ENCODE measurements at places on chromosomes 7 and 10. TPM values are rescaled to one million over a fixed set of nuclear protein-coding genes. Genes with fewer than 3 reads are reported as not detected.
A peak's percentile ranks its signal among the peaks of the same experiment; 100 is the strongest.

MUC12 gene
- not detected for total RNA-seq

CLDN3 gene
- total RNA-seq = not detected

CFAP70 gene
- 1.4 TPM for total RNA-seq

GCK gene
- total RNA-seq = 1.8 TPM

CPVL gene
- total RNA-seq = 50.6 TPM

SORCS1 gene
- total RNA-seq = 2.9 TPM

DNA sequence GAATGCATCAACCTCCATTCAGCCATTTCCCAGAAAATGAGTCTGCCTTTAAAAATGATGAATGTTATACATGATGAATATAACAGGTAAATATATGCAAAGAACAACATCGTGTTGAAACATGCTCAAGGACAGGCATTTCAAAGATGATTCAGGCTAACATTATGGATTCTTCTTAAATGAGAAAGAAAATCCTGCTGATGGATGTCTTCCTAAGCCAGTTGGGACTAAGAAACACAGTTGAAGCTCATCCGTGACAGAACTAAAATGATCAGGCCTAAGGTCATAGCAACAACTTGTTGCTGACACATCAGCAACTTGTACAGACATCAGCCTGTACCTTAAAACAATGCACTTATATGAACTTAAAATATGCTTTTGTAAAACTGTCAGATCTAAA, 267.9 kb downstream of the MAGI2 start:
- no peak for DNase-seq

GRCh38 chr10:7318836-7319235, 92.0 kb downstream of the SFMBT2 start:
- DNase-seq = no peak

- no peak for DNase-seq
Measured at GRCh38 chr7:50393076-50393475, 57.1 kb downstream of the FIGNL1 start.

- no peak for DNase-seq
Measured at GRCh38 chr10:104197364-104197763, 34.8 kb downstream of the CFAP43 start.

DNA sequence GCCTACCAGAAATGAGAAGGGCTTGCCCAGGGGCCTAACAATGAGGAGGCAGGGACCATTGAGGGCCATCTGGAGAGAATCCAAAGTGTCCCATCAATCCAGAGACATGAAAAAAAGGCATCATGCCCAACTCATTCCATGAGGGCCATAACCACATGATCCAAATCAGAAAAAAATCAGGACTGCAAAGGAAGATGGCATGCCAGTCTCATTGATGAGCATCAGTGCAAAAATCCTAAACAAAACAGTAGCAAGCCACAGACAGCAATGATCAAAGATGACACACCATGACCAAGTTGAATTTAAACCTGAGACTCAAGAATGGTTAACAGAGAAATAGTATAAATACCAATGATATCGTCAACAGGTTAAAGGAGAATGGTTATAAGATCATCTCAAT, 7.0 kb upstream of the CYP3A4 start:
- no peak for DNase-seq

DNA sequence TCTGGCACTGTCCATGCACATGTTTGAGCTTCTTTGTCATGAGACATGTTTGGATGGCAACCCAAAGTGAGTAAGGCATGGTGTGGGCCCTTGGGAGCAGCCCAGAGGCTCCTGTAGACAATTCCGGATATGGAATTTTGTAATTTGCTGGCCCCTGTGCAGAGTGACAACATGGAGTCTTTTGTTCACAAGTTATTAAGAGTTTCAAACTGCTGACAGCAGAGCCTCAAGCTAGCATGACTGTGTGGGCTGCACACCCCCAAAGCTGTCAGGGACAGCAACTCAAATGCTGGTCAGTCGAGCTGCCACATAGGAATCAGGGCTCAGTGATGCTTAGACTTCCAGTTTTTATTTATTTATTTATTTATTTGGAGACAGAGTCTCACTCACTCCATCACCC, 7.0 kb upstream of the MYL7 start:
- DNase-seq = no peak

GRCh38 chr7:151248346-151249033, at the start of gene SMARCD3:
Gene SMARCD3, minus strand, starts transcription at chr7:151248694. Its CDS starts 132 bp downstream, at chr7:151248562.
- peak; percentile 91 for DNase-seq

DNA sequence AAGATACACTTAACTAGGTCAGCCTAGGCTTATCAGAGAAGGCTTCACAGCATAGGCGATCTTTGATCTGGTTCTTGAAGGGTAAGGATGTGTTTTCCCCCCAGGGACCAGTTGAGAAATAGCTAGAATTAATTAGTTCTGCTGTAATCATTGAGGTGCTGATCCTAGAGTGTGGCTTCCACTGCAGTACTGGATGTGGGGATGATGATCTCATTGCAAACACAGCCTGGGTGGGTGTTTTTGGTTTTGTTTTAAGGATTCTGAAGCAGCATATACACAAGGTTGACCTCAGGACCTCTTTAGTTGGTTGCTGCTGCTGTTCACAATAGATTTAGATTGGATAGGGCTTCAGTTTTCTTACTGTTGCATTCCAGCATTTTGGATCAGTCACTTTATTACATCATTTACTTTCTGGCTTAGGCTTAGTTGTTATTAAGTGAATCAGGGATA, 159.7 kb downstream of the AUTS2 start:
- DNase-seq = no peak

DNA sequence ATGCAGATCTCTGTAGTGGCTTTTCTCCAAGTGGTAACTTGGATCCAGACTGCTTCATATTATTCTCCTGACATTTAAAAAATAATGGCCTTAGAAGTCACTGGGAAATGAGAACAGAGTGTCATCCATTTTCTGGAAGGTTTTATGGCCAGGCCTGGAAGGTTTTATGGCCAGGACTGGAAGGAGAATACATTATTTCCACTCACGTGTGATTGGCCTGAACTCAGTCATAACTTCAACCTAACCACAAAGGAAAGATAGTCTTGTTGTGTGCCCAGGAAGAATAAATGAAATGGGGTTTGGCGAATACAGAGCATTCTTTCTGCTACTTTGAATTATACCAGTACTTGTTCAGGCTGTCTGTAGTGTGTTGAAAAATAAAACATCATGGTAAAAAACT, 360.9 kb downstream of the GPAM start:
- no peak for DNase-seq

DNA sequence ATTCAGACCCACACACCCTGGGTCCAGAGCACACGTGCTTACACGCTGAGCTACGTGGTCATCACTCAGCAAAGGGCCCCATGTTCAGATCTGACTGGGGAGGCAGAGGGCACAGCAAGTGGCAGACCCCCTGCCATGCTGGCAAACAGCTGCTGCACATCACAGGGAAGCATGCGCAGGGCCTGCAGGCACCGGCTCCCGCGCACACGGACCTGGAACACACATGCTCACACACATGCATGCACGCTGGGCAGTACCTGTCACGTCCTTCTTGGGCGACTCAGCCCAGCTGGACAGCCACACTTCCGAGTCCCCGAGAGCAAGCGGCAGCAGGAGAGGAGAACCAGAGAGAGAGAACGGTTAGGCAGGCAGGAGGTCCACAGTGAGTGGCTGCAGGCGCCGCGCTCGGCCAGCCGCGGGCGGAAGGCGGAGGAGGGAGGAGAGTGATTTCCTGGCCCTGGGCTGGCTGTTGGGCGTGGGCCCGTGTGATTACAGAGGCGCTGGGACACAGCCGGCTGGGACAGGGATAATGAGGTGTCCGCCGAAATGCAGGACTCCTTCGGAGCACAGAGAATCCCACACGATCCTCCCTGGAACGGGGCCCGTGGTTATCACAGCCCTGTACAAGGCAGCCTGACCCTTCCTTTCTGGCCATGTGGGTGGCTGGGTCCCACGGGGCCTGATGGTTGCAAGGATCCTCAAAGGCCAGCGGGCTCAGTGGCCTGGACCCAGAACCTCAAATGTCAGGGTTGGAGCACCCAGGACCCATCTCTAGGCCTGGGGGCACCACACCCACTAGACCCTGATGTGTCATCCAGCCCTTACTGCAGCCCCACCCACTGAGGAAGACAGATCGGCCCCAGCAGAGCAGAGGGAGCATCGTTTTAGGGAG, 175.1 kb downstream of the NEURL1 start:
- DNase-seq = peak; percentile 91

DNA sequence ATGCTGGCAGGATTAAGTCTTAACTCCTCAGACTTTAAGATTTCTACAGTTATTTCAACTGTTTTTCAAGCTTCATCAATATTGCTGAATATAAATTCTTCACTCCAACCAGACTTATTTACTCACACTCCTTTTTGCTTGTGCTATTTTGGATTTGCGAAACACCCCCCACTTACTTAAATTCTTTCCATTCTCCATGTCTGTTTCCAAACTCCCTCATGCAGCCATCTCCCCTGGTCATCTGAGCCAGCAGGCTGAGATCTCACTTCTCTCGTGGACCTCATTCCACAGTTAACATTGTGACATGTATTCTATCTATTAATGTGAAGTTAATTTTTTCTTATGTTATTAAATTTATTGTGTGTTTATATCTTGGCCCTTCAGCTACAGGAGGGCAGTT, 188.9 kb upstream of the HDAC9 start:
- DNase-seq = no peak

DNA sequence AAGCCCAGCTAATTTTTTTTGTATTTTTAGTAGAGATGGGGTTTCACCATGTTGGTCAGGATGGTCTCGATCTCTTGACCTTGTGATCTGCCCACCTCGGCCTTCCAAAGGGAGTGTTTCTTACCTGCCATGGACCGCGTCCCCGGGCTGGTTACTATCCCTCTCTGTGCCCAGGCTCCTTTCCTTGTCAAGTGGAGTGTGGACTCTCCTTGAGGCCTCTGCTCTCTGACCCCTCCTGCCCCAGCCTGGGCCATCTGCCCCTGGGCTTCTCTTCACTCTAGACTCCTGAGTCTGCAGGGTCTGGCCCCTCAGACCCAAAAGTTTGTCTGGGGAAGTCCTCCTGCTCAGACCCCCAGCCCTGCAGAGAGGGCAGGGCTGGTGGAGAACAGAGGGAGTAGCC, 20.7 kb downstream of the NEURL1 start:
- no peak for DNase-seq

DNA sequence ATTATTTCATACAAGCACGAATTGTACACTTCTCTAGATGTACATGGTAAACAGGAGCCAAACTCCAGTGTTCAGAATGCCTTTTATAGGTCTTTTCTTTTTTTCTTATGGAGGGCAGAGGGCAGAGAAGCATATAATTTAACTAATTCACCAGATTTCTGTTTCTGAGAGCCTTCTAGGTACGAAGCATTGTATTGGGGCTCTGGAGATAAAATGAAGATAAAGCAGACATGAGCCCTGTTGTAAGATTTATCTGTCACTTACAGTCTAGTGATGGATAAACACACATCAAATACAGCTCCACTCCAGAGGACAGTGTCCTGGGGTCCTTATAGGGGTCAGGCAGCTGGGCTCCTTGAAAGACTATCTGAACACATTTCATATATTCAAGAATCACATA, 265.5 kb downstream of the SKAP2 start:
- no peak for DNase-seq

GRCh38 chr7:150428671-150429451, 21.6 kb upstream of the GIMAP8 start:
- DNase-seq = peak; percentile 57

DNA sequence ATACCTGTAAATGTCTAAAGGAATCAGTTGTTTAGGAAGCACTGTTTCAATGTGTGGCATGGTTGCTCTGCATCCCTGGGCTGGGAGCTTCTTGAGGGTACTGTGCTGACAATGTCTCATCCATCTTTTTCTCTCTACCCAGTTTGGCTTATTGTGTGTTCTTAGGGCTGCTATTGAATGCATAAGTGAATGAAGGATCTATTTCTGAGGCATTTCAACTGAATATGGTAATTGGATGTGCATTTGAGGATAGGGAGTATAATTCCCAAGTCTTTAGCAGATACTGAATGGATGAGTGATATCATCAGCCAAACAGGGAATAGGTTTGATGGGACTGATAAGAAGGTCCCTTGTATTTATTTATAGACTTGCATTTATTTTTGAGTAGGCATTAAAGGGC, 64.1 kb downstream of the ANLN start:
- no peak for DNase-seq

GRCh38 chr10:58806323-58806722, 293.7 kb downstream of the BICC1 start:
- DNase-seq = no peak

All from Right ventricle myocardium inferior (tissue), 1 donor.